ENCODE measurements at places on chromosomes 11 and 22.
A peak's percentile ranks its signal among the peaks of the same experiment; 100 is the strongest.

GRCh38 chr11:31806928-31807798 is 4.0 kb downstream of the PAX6 start:
- no peak for DNase-seq

DNA sequence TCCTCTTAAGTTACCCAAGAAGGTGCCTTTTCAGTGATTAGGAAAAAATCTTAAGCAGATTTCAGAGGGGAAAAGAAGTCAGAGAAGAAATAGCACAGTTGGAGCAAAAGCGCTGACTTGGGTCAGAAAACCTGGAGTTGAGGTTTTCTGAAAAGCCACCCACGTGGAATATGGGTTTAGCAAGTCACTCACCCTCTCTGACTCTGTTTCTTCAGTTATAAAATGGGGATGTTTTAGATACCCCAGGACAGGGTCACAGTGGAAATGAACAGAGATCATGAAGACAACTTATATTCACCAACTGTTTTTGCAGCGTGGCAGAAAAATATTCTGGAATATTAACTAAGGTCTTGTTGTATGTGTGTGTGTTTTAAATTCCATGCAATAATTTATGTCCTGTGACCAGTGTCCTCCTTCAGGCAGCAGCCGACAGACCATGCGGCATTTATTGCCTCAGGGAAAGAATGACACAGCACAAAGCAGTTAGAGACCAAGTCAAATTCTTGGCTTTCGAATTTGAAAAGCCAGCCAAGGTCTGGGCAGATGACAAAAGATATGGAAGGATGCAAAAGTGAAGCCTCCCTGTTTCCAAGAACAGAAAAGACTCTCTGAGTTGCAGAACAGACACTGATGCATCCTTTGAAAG is 119.9 kb downstream of the MIAT start:
- DNase-seq, result no peak

- peak; percentile 59 for DNase-seq
These were observed 437.8 kb upstream of the CADM1 start for GRCh38 chr11:115942011-115942410.

DNA sequence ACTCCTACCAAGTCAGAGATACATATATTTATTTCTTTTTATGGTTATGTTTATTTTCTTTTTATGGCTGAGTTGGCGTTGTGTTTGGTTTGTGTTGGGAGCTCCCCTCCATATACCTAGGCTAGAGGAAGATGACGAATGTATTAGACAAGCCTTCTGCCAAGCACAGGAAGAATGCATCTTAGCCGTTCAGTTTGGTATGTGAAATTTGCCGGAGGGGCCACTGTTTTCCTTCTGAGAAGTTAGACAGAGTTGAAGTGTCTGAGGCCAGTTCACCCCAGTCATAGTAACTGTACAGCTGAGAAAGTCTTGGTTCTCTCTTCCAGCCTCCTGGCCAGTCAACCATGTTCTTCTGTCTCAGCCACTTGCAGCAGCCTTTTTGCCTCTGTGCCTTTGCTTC is 29.8 kb downstream of the TEAD1 start:
- DNase-seq, result no peak

- DNase-seq, result no peak
These were observed 332.4 kb upstream of the ARHGAP42 start for GRCh38 chr11:100354736-100355135.

DNA sequence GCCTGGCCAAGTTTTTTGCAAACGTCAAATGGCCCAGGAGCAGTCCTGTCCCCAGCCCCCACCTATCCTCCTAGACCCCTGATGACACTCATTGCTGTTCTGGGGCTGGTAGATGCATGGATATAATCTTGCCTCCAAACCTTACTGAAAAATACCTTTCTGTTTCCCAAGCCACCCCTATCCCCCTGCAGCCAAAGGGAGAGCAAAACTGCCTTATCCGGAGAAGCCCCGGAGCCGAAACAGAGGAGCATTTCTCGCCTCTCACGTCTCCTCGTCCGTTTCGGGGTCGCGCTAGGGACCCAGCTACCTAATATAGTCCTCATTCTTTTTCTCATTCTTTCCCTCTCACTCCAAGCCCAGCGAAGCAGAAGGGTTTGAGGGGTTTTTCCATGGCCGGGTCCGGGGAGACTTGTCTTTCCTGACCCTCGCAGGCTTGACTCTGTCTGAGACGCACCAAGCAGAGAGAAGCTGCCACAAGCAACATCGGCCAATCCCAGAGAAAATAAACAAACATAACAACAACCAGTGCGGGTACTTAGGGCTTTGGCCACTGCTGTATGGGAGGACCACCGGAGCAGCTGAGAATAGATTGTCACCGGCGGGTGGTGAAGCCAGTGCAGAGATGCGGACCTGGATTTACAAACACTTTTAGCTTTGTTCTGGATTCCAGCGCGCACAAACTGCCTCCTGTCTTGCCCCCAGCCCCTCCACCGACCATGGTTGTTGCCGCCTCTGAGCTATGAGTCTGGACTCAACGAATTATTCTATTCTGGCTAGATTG is 1.6 kb downstream of the BSX start:
- DNase-seq, result no peak

DNA sequence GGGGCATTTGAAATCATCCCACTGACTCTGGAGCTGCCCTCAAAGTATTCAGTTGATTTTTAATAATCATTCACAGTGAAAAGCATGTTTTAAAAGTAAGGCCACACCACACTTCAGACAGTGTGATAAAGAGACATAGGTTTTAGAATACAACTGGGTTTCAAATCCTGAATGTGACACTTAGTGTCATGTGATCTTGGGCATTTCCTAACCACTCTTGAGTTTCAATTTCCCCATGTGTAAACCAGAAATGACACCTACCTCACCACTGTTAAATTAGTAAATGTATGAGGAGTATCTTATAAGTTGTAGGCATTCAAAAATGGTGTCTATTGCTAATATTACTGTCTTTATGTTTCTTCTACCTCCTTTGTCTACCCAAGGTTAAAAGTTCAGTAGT is 5.4 kb downstream of the TMEM123 start:
- DNase-seq, result peak; percentile 67

- no peak for DNase-seq
These were observed 566 bp downstream of the DDB1 start for GRCh38 chr11:61332281-61332796.

DNA sequence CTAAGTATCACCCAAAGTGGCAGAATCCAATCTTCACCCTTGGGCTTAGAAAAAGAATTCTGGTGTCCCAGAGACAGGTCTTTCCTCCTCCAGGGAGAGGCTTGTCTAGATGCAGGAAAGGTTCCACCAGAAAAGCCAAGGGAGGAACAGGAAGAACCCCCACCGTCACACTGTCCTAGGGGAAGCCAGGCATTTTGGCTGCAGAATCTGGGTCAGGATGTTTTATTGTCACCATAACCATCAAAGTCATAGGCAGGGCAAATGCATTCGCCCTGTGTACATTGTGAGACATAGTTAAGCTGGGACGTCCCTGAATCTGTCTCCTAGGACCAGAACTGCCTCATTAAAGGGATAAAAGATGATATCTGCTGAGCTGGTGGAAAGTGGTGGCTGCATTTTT is 590.5 kb downstream of the OPCML start:
- DNase-seq, result no peak

DNA sequence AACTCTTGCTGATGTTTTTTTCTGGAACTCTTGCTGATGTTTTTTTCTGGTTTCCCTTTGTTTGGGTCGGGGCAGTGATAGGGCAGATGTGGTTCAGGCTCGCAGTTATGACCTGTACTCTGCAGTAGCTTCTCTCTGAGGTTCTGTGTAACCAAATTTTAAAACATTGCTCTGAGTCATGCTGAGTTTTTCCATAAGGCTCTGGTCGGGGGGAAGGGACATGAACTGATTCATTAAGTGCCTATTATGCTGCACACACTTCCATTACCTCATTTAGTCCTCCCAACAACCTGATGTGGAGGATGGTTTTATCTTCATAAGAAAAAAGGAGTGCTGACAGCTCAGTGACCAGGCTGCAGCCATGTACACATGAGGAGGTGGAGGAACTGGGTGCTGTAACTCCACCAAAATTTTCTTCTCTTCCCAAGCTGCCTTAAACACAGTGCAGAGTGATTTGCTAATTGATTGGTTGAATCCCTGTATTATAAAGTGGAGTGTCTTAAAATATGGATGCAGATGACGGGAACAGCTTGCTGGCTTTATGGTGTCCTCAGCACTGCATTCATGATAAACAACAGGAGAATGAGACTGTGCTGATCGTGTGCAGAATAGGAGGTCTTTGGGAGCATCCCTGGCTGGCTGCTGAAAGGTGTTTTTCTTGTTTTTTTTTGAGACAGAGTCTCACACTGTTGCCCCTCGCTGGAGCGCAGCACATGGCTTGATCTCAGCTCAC is 19.1 kb downstream of the TNRC6B start:
- peak; percentile 27 for DNase-seq

- DNase-seq, result peak; percentile 28
These were observed 55.5 kb downstream of the FAM83F start for GRCh38 chr22:40050258-40050657.

DNA sequence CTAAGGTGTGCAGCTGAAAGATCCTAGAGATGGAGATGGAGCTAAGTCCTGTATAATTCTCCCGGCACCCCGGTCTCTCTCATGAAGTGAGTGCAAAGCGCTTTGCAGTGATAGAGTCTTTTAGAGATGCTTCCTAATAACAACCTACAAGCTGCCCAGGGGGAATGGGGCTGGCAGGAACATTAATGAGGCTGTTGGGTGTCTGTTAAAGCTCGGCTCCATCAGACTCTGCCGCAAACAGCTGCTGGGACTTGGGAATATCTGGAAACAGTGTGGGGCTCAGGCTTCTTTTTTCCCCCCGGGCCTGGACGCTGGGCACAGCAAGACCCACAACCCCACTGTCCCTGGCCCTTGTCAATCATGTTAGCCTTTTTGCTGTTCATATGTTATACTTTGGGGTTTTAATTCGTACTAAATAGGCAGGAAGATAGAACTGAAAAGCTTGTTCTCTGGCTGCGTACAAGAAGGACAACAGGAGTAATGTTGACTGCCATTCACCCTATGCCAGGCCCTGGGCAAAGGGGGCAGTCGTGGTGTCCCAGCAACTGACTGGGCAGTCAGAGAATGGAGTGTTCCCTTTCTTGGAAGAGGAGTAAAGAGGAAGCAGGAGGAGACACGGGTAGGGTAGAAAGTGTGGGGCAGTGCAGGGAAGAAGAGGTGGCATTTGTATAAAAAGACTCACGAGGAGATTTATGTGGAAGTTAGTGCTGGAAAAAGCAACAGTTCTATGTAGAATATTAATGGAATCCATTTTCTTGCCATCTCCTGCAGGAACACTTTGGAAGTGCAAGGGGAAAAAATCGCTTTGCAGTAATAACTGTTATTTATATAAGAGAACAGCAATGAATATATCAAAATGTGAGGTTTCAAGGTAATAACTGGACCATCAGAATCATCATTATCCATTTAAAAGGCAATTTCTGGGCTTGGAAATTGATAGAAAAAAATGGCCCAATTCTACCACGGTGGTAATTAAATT is 232.8 kb downstream of the GRIK4 start:
- no peak for DNase-seq

DNA sequence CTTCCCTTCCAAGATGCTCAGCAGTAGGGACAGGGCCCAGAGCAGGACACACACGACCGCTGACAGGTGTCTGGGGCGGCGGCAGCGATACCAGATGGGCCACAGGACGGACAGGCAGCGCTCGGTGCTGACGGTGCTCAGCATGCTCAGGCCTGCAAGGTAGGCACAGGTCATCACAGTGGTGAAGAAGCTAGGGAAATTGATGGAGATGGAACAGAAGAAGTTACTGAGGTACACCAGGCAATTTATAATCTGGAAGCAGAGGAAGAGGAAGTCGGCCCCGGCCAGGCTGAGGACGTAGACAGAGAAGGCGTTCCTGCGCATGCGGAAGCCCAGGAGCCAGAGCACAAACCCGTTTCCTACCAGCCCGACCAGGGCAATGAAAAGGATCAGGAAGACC is 4.6 kb downstream of the MRGPRX2 start:
- no peak for DNase-seq

GRCh38 chr11:21485006-21485405 is 707.9 kb upstream of the ANO5 start:
- DNase-seq, result no peak

GRCh38 chr22:37314315-37315074 is 32.2 kb downstream of the CYTH4 start:
- DNase-seq, result peak; percentile 68

DNA sequence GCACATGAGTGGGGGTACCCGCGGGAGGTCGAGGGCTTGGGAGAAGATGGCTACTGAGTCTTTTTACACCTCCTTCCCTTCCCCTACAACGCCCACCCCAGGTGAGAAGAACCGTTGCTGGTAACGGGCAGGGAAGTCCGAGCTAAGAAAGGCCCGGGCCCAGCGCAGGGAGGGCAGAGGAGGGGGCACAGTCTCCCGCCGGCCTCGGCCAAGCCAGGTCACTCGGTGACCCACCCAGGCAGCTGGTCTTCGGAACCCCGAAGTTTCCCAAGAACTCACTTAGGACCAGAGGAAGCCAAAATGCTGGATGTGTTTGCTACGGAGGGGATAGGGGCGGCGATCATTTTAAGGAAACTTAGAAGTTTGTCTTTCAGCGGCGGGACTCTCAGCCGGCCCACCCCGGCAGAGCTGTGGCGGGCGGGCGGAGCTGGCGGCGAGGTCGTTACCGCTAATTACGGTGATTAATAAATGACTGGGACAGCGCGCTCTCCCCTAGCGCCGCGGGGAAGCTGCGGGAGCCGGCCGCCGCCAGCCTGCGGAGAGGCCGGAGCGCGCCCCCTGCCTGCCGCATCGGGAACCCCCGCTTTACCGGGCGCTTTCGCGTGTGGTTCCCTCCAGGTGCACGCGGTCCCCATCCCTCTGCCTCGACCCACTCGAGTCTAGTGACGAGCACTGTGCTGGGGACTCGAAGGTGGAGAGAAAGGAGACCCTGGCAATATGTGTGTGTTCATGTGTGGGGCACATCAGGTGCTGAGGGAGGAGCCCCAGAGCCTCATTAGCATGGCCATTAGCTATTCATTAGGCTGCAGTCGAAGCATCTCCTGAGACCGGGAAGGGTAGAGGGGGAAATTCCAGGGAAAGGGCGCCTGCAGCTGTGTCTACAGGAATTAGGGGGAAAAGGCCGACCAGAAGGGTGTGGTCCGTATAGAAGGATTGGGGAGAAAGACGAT is 945 bp downstream of the ROBO3 start:
- DNase-seq, result peak; percentile 38

DNA sequence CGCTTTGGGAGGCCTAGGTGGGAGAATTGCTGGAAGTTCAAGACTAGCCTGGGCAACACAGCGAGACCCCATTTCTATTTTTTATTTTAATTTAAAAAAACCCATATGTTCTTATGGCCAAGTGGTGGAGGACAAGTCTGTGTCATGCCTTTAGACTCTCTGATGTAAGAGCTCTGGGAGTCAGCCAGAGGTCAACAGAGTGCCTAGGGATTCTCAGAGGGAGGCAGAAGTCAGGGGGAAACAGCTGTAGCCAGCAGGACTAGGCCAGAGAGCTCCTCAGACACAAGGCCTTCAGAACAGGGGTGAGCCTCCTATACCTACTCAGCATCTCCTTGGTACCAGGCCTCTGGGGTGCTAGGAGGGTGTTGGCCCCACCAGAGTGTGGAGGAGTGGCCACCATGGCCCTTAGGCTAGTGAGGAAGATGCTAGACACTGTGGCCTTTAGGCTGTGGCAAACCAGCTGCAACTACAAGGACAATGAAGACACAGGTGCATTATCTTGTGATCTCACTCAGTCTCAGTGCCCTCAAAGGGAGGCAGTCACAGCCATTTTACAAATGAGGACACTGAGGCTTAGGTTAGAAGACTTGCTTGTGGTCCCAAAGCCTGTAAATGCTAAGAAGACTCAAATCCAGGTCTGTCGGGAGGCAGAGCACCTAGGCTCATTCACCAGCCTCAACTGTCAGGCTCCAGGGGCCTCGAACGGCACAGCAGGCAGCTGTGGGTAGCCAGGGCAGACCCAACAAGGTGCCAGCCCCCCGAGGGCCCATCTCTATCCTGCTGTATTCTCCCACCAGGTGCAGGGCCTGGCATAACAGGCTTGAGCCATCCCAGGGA is 5.0 kb downstream of the ZP1 start:
- DNase-seq, result peak; percentile 46

Data from suppressor macrophage (primary cell).